Activated CD4-positive, alpha-beta T cell treated with anti-CD3 and anti-CD28 coated beads, Interleukin-2, Interleukin-4, amounts not matched to agents 100 ng/mL and 50 ng/mL, durations not matched to agents 16 hours and 8 hours (primary cell): ENCODE measurements at places on chromosomes 5 and 9.

DNA sequence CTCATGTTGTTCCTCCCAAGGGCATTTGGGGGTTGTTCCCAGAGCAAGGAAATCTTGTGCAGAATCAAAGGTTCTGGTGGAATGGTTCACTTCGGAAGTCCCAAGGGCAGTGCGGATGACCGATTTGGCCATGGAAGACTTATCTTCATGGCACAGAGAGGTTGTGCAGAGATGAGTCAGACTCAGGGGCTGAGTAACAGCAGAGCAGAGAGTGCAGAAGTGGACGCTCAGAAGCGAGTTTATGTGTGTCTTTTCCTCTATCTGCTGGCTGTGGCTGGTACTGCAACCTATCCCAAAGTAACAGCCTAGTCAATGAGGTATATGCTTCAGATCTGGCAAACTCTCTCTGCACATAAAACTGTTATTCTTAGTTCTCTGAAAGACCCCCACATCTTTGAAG, 118.1 kb downstream of the DPYSL3 start:
- DNase-seq = peak; percentile 1

DNA sequence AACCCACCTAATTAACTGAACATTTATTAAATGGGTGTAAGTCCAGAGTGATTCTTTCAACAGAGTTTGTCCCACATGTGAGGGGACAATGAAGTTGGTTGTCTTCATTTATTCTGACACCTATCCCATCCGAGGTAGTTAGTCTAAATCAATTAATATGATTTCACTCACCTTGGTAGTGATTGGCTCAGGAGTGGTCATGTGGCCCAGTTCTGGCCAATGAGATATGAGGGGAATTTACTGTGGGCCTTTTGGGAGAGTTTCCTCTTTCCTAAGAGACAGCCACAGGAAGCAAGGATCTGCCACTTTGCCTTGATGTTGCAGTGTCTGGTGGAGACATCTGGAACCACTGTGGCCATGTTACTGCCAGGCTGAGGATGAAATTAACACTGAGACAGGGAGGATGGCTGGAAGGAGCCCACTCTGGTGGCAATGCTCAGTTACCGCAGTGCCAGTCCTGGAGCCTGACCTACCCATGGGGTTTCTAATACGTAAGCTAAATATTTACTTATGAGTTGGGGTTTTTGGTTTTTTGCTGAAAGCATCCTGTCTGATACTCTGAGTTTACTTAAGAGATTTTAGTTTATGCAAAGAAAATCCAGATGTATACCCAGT, 118.6 kb downstream of the FGF18 start:
- no peak for DNase-seq

- no peak for DNase-seq
These were observed 312.8 kb upstream of the IRX1 start for GRCh38 chr5:3282841-3283240.

DNA sequence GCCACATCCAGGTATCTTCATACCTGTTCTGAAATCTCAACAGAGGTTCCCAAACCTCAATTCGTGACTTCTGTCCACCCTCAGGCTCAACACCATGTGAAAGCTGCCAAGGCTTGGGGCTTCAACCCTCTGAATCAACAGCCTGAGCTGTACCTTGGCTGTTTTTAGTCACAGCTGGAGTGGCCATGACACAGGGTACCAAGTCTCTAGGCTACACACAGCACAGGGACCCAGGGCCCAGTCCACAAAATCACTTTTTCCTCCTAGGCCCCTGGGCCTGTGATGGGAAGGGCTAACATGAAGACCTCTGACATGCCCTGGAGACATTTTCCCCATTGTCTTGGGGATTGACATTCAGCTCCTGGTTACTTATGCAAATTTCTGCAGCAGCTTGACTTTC, 464.9 kb downstream of the ELAVL2 start:
- DNase-seq = no peak

GRCh38 chr5:139808481-139809330, 13.1 kb downstream of the PSD2 start:
- DNase-seq = no peak

GRCh38 chr5:116135344-116135743, 50.5 kb downstream of the COMMD10 start:
- peak; percentile 45 for DNase-seq

DNA sequence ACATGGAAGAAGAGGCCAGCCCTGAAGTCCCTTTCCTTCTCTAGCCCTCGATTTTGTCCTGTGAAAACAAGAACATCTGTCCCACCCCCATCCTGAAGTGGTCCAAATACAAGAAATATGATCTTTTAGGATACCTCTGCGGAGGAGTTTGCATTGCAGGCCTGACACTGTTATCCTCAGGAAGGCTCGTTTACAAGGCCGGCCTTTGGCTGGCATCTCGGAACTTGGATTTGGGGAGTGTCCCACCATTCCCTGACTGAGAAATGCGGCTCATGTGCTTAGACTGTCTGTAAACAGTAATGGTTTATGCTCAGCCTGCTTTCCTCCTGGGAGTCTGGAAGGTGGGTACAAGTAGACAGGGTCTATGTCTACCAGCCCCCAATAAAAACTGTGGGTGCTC, 26.4 kb downstream of the WHRN start:
- DNase-seq = no peak

GRCh38 chr5:172454358-172455086, at the start of gene SH3PXD2B:
Gene SH3PXD2B, minus strand, starts transcription at chr5:172454525. Its CDS starts 173 bp downstream, at chr5:172454352.
- peak; percentile 29 for DNase-seq

GRCh38 chr5:109347252-109347888, 62.4 kb downstream of the PJA2 start:
- no peak for DNase-seq

- DNase-seq = no peak
These were observed 67.3 kb downstream of the KLHL3 start for GRCh38 chr5:137668637-137669036.

DNA sequence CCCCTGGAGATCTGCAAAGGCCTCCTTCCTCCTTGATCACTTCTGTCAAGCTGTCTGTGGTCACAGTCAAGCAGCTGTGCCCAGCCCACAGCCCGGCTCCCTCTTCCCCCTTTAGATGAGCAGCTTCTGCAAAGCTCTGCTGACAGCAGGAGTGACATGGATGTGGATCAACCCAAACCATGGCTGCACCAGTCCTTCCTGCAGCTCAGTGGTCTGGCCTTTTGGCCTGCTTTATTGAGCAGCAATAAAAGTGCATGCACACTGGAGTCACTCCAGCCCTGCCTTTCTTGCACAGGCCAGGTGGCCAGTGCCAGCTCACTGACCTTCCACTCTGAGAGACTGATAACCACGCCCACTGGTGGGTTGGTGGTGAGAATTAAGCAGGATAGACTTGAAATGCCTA, 91.3 kb upstream of the OTULINL start:
- DNase-seq = no peak

GRCh38 chr9:114237781-114238180, 82.4 kb downstream of the COL27A1 start:
- DNase-seq = no peak
